ENCODE measurements at places on chromosomes 5 and 9. TPM values are rescaled to one million over a fixed set of nuclear protein-coding genes. Genes with fewer than 3 reads are reported as not detected.

The SYNPO gene
- 32.8 TPM for polyA plus RNA-seq

The LVRN gene
- 4.1 TPM for polyA plus RNA-seq

The GPR151 gene
- polyA plus RNA-seq, result not detected

The RASEF gene
- polyA plus RNA-seq, result 0.36 TPM

The SPATA31A5 gene
- not detected for polyA plus RNA-seq

The MYMK gene
- polyA plus RNA-seq, result 82.7 TPM

The PPP1R26 gene
- polyA plus RNA-seq, result 14.3 TPM

The IGFBPL1 gene
- 0.72 TPM for polyA plus RNA-seq
